CD4-positive, alpha-beta T cell (primary cell): ENCODE measurements at places on chromosomes 2 and 18.

DNA sequence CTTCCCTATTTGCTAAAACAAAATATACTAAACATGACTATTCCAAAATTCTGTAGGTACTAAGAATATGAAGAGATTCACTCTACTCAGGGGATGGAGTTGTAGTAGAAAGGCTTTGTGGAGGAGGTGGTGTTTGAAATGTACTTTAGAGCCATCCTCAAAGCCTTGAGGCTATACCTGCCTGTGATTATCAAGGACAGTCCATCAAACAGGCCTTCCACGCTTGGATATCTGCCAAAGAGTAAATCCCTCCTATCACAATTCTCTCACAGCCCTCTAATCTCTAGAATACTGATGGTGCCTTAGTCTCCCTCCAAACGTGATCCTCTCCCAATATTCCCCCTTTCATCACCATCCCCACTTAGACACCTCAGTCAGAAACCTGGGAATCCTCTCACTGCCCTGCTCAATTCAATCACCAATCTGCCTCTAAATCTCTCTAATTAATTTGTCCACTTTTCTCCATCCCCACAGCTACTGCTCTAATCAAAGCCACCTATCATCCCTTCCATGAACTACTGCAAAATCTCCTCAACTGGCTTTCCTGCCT, 13.1 kb downstream of the SOS1 start:
- DNase-seq: no peak

DNA sequence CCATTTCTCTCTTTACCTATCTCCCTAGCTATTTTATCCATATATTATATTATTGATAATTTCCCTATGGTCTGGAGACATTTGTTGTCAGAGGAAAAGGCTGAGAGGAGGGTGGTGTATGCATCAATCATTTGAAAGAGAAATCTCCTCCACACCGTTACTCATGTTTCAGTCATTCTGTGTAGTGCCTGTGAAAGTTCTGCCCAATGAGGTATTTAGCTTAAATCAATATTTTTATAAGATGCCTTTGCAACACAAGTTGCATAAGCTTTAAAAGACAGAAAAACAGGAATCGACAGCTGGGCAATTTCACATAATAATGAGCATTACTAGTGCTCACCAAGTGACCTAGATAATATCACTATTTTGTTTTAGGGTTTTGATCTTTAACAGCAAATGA, 363.7 kb upstream of the FSIP2 start:
- DNase-seq: no peak

DNA sequence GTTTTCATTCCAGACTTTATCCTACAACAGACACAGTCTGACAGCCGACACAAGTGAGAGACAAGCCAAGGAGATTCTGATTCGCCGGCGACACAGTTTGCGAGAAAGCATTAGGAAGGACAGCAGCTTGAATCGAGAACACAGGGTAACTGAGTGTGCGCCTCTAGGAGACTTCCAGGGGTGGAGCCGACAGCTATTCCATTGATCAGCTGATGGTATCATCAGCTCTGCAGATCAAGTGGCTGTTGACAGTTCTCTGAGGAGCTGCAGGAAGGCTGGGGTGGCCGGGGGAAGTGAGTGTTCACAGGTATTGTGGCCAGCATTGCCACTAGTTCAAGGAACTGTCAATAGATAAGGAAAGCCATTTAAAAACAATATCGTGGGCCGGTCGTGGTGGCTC, 57.3 kb upstream of the TMEM182 start:
- DNase-seq: no peak

GRCh38 chr18:50287028-50287440, 458 bp downstream of the CXXC1 start:
- DNase-seq: no peak

GRCh38 chr2:192194866-192195547, at the start of gene TMEFF2:
TSS of gene TMEFF2 (minus strand) at chr2:192194933. CDS start at chr2:192194524, 409 bp downstream.
- no peak for DNase-seq

DNA sequence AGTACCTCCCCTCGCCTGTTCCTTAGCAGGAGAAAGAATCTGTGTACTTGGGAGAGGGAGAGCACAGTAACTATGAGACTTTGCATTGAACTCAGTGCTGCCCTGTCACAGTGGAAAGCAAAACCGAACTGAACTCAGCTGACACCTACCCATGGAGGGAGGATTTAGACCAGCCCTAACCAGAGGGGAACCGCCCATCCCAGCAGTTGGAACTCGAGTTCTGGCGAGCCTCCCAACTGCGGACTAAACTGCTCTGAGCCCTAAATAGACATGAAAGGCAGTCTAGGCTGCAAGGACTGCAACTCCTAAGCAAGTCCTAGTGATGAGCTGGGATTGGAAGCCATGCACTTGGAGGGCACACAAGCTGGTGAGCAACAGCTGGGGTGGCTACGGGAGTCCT, 110.4 kb downstream of the GRB14 start:
- no peak for DNase-seq

GRCh38 chr2:11567631-11568031, 33.8 kb downstream of the GREB1 start:
- no peak for DNase-seq

- DNase-seq: no peak
Observed at GRCh38 chr18:22558945-22559385, 141.2 kb upstream of the CTAGE1 start.

GRCh38 chr2:29562896-29563295, 358.5 kb downstream of the ALK start:
- no peak for DNase-seq

- DNase-seq: no peak
Observed at GRCh38 chr2:191318037-191318728, 73.0 kb downstream of the MYO1B start.
